Stimulated activated CD4-positive, alpha-beta T cell treated with anti-CD3 and anti-CD28 coated beads, TNF-alpha, amount 100 ng/mL, for 4 hours (primary cell): ENCODE measurements at places on chromosomes 6 and 20.

DNA sequence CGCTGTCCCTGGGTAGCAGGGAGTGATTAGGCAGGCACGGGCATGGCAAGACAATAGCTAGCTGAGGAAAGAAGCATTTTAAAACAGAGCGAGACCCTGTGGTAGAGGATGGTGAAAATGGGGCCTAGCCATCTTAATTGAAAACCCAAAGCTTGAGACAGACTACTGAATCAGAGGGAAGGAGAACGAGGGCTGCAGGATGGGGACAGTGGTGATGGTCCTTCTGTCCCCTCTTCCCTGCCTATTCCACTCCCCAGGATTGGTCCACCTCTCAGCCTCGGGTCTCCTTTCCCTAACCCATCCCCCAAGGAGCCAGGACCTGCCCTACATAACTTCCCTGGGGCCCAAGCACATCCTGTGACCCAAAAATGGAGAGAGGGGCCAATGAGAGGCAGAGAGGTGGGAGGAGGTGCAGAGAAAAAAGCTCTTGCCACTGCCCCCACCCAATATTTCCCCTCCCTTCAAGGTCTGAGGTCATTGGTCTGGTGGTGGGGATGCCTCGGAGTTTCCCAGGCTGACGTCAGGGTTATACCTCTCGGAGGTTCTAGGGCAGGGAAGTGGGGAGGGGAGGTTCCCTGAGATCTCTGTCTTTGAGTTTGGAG lies 884 bp upstream of the CUTA start:
- no peak for DNase-seq

DNA sequence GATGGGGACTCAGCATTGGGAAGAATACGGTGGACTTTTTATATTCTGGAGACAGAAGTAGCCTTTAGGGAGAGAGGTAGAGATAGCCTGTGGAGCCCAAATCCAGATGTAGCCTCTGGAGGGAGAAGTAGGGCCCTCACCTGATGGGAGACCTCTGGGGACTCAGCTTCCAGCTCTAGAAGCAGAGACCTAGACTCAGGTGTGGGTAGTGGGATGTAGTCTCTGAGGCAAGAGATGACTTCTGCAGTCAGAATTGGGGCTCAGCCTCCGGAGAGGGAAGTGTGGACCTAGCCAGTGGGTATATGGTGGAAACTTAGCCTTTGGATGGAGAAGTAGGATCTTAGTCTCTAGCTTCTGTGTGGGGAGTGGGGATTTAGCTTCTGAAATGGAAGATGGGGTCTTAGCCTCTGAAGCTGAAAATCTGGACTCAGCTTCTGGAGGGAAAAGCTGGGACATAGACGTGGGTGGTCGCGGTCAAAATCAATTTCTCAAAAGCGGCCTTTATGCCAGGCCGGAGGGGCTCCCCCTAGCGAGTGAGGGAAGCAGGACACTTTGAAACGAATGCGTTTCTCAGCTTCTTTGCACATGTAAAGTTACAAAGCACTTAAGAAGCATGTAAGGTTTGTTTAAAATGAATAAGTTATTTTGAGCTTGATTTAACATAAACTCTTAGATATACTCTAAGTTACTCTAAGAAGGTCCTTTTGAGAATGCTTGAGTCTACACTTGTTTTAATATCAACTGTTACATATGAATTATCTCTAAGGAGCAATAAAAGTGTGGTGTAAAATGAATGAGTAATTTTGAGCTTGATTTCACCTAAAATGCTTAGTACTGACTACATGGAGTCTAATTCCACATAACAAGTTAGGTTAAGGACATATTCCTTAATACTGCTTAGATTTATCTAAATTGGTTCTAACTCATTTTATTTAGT lies 12.9 kb upstream of the ZNF343 start:
- no peak for DNase-seq

DNA sequence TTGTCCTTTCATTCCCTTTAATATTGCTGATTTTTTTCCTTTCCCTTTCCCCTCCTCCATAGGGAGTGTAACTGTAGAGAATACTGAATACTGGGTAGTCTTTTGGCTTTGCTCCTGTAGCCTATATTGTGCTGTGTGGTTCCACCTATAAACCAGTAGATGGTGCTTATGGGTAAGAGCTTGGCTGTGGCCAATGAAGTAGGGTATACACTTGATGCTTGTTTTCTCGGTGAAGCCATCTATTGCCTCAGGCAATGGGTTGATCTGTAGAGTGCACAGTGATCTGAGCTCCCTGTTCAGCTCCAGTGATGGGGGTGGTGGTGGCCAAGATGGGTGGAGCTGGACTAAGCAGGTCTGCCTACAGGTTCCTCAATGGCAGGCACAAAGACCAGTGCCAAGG lies 203.3 kb upstream of the IMPG1 start:
- no peak for DNase-seq

DNA sequence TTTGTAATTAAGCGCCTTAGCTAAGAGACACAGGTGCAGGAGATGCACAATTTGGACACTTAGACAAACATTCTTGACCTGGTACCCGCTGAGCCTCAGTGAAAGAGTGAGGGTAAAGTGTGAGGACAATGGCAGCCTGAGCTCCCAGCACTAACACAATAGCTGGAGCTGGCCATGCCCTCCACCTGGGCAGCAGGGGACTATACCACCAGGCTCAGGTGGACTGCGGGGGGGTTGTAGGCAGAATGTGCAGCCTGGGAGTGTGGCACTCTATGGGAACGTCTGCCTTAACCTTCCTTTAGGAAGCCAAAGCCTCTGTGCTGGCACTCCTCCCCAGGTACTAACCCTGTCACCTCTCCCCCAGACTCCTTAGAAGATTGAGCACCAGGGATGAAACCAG lies 23.6 kb downstream of the PRKN start:
- no peak for DNase-seq

DNA sequence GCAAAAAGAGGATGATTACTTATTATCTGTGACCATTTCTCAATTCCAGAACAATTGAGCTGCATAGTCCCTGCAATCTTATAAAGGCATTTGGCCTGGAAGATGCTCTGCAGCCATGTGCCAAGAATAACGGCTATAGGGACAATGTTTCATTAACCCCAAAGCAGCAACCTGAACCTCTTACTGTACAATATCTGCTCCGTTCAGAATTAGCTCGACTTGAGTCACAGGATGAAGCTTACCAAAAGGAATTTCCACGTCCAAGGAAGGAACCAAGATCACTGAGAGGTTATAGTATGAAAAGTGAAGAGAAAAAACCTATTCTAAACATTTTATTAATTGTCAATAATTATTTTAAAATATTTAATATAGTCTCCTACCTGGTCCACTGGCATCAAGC lies 167.3 kb upstream of the GMDS start:
- no peak for DNase-seq

GRCh38 chr20:10550204-10551118 lies 115.4 kb downstream of the SLX4IP start:
- DNase-seq = no peak

DNA sequence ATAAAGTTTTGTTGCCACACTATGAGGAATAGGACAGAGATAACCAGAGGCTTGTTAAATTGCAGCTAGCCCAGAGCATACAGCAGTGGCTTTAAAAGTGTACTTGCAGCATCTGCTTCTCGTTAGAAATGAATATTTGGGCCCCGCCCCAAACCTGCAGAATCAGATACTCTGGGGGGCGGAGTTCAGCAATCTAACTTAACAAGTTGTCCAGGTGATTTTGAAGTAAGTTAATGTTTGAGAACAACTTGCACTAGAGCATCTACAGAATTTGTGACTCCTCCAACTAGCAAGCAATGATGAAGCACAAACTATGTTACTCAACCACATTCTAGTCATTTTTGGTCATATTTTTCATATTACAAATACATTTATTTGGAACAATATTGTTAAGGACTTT lies 10.6 kb upstream of the SUPT3H start:
- no peak for DNase-seq

DNA sequence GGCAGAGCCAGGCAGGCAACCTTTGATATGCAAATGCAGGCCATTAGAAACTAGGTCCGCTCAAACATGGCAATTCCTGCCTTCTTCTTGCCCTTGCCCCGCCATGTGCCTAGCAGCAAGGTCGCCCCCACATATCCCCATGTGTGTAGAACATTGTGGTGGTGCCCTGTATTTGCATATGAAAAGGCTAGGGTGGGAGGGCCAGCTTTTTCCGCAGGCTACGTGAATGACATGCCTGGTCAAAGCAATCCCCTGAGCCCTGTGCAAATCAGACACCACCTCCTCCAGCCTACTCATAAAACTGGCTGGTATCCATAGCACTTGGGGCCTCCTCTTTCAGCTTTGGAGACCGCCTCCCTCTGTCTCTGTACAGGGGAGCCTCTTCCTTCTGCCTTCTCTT lies 31.6 kb downstream of the GSTA2 start:
- DNase-seq = no peak

DNA sequence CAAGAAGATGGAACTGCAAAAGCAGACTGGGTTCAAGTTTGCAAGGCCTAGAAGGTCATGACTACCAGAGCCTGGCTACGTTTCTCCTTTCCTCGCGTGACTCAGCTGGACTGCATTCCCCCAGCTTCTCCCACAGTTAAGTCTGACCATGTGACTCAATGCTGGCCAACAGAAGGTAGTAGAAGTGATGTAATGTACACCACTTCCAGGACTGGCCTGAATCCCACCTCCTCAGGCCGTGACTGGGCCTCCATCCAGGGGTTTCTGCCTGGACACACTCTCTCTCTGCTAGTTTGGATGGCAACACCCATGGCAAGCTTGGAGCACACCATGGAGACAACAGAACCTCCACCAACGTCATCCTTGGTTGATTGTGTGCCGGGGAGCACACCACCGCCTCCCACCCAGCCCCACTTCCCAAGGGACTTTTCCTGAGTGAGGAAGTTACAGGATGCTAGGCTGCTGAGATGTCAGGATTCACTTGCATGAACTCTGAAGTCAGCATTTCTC lies 112.0 kb upstream of the CDYL start:
- DNase-seq = no peak

DNA sequence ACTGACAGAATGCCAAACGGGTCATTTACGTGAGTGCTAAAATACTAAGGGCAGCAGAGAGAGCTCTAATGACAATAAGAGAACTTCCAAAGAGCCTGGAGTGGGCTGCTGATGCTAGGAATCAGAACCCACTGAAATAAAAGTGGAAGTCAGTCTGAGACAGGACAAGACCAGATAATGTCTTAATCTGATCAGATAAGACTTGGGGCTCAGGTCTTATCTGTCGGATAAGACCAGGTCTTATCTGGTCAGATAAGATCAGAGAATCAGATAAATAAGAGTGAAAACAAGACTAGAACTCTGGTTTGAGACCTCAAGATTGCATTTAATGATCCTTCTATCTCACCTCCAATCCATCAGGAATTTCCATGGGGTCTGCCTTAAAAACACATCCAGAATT lies 18.6 kb downstream of the LRP11 start:
- no peak for DNase-seq

DNA sequence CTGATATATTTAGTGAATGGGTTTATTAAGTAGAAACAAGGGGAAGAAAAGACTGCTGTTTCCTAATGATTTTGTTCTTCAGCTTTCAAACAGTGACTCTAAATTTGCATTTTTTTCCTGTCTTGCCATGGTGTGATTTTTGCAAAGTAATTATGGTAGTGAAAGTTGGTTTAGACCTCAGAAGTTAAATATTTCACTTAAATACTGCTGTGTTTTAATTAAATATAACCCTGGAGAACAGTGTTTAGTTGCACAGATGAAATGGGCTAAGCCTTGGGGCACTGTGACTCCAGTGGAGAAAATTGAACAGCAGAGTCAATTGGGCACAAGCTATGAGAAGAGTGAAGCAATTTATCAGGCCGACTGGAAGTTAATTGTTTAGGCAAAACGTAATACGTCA lies 111.1 kb upstream of the MCHR2 start:
- no peak for DNase-seq

DNA sequence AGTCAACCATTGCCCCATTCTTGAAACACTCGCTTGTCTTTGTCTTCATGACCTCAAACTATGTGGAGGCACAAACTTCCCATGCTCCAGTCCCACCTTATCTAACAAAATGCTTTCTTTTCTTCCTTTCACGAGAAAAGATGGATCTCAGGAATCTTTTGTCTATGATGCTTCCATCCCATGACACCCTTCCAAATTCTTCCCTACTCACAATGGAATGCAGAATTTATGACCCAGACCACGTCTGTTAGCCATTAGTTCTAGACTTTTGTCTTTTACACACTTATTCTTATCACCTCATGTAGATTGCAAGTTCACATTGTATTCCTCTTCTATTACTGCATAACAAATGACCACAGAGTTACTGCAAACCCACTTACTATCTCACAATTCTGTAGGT lies 24.2 kb upstream of the LAMP5 start:
- no peak for DNase-seq

DNA sequence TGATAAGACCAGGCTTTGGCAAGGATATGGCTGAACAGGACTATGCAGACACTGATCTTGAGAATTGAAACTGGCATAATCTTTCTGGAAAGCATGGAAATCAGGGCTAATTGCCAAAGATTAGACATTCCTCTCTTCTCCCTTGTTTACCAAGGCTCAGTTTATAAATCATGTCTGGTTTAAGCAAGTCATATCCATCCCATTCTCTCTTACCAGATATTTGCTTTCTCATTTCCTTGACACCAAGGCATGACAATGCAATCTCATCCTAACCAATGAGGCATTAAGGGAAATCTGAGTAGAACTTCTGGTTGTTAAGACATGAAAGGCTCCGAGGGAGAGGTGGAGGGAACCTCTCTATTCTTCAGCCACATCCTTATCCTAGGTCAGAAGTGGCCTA lies 110.3 kb upstream of the CEP85L start:
- no peak for DNase-seq

DNA sequence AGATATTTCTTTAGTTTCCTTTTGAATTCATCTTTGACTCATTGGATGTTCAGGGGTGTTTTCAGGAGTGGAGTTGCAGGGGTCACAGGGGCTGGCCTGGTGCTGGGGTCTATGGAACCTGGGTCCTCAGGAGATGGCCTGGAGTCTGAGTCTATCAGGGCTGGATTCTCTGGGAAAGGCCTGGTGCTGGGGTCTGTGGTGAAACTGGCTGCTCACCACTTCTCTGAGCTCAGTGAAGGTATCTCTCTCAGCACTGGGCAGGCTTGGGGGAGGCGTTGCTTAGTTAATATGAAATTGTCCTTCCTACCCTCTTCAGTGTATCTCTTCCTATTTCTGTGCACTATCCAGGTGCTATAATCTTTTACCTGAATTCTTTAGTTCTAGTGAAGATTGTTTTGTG lies 83.1 kb upstream of the SLC24A3 start:
- DNase-seq = no peak

GRCh38 chr6:22467645-22468044 lies 101.7 kb upstream of the HDGFL1 start:
- DNase-seq = no peak

DNA sequence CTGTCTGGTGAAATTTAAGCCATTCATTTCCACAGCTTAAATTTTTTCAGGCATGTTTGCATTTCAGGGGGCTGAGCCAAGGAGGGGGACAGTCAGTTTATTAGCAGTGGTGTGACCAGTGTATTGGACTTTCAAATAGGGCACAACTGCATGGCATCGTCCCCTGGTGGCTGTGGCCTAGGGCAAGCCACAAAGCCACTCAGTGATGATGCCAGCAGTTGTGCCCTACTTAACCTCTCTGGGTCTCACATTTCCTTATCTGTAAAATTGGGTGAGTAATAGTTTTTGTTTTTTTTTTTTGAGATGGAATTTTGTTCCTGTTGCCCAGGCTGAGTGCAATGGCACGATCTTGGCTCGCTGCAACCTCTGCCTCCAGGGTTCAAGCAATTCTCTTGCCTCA lies 48.0 kb downstream of the CDC5L start:
- DNase-seq = no peak

- DNase-seq = no peak
These were observed 71.5 kb downstream of the CD83 start for GRCh38 chr6:14189074-14189473.
